Substantia nigra (tissue), 51 donors: ENCODE measurements at places on chromosomes 1 and 21.

GRCh38 chr1:61395146-61395800 is 312.9 kb downstream of the NFIA start:
- no peak for DNase-seq

- DNase-seq: no peak
These were observed 14.8 kb upstream of the ETV3L start for GRCh38 chr1:157114183-157115121.

GRCh38 chr1:172211221-172211620 is 209.3 kb upstream of the C1orf105 start:
- no peak for DNase-seq

GRCh38 chr1:178307264-178307663 is 189.5 kb downstream of the CLEC20A start:
- DNase-seq: no peak

DNA sequence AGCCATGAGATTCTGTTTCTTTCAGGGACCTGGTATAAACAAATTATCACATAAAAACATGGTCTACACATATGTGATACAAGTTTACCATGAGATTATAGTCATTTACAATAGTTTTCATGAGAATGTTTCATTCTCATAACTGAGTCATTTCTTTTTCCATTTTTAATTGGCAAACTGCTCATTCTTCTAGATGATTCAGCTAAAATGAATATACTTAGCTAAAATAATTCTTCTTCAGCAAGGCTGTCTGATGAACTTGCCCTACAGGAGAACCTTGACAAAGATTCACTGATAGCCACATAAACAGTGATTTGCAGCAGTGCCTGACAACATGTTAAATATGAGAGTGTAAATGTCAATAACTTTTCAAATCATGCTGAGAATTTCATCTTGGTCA is 253.2 kb downstream of the FMN2 start:
- no peak for DNase-seq

DNA sequence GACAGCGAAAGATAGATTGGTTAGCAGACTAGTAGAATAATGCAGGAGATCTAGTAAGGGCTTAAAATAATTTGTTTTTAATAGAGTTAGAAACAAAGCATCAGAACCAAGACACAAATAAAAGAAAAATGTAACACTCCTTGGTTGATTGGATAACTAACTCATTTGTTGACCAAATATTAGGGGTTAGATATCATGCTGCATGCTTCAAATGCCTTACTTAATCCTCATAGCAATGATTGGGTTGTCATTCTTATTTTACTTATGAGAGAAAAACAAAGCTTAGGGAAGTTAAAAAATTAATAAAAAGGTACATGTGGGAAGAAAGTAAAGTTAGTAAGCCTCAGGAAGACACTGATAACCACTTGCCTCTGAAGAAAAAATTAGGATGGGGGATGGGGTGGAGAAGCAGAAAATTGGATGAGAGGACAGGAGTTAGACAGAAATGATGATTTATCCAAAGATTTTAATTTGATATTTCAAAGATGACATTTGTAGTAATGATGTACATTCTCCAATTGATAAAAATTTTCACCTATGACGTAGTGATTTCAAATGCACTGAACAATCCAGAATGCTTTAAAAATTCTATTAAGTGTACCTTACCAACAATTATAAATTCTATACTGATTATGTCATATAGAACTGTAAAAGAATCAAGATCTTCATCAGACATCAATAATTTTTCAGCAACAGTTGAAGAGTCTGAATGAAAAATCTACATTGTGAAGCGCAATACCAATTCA is 374.7 kb downstream of the COL11A1 start:
- no peak for DNase-seq
